NCI-H526 treated with DMSO at 0.1 percent for 48 hours (cell line): ENCODE measurements at places on chromosomes 12 and 14.

DNA sequence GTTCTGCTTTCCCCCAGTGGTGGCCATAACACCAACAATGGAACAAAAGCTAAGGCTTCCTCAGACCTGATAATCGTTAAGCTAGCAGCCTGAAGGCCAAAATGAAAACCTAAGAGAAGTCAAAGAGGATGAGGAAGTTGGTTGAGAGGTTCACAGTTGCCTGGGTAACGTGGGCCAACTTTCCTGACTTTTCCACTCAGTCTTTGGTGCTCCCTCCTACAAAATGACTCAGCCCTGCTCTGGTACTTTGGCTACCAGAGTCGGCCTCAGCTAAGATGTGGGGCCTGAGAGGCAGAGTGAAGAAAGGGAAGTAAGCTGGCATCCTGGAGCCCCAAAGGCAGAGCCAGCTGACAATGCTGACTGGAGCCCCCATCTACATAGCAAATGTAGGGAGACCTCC is 14.9 kb upstream of the FKBP11 start:
- no peak for DNase-seq

GRCh38 chr14:90118027-90118426 is 56.2 kb downstream of the KCNK13 start:
- DNase-seq: no peak

DNA sequence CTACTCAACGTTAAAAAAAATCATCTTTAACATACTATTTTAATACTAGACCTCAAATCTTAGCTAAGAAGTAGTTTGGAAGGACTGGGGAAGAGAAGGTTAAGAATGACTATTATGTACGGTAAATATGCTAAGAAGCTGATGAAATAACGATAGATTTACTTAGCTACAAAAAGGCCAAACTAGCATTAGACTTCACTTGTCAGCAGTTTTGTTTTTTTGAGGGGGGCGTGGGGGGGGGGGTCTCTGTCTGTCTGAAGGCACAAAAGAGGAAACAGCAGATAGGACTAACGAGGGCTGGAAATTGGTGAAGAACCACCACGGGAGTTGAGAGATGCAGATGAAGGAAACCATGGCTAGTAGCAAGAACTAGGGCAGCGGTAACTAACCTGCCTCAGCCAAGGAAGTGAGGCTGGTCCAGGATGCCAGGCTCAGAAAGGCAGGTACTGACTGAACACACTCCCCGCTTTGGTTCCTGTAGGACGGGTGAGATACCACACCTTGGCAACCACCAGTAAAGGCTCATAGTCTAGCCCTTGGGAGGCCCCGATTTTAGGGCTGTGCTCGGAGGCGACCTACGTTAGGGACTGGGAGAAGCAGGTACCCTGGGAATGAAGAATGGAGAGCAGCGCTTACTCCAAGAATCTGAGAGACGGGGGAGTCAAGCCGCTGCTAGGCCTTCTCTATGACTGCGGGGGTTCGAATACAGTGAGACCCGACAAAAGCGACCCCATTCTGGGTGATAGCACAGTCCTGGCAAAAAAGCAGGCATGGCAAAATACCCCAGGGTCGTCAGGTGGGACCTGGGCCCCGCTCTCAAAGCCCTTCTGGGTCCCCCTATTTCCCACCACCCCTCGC is 675 bp downstream of the NEDD8 start:
- no peak for DNase-seq

DNA sequence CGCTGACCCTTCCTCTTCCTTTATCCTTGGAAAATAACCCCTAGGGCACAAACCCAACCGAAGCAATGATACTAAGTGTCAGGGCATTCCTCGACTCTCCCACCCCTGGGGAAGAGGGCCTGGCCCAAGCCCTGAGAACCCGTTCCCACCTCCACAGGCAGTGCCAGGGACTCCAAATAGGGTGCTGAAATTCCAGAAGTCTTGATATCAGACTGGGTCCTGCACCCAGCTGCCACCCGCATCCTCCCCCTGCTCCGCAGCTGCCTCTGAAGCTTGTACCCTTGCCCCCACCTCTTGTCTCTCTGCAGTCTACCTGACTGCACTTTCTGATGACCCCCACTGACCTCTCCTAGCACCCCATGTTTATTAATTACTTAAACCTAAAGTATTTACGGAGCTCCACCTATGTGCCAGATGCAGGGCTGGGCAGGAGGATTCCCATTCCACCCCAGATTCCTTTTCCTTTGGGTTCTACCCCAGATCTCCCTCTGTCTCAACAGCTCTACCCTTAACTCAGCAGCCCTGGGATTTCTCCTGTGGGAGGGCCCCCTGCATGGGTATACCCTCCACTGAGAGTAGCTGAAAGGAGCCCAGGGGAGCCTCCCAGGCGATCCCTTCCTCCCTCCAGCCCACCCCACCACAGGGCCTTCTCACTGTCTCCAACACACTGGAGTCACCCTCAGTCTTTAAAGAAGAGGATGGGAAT is 4.1 kb upstream of the KRT18 start:
- DNase-seq: no peak

DNA sequence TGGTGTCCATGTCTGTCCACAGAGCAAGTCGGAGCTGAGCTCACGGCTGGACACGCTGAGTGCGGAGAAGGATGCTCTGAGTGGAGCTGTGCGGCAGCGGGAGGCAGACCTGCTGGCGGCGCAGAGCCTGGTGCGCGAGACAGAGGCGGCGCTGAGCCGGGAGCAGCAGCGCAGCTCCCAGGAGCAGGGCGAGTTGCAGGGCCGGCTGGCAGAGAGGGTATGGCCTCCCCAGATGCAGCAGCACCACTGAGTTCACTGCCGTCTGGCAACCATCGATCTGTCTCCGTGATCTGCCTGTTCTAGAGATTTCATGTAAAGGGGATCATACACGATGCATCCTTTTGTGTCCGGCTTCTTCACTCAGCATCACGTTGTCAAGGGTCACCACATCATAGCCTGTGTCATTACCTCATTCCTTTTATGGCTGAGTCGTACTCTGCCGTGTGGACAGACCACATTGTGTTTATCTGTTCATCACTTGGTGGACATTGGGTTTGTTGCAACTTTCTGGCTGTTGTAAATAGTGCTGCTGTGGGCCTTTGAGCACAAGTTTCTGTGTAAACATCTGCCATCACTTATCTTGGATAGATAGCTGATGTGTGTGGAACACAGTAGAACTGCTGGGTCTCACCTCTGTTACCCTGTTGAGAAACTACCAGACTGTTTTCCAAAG is 21.9 kb downstream of the HIP1R start:
- DNase-seq: no peak

DNA sequence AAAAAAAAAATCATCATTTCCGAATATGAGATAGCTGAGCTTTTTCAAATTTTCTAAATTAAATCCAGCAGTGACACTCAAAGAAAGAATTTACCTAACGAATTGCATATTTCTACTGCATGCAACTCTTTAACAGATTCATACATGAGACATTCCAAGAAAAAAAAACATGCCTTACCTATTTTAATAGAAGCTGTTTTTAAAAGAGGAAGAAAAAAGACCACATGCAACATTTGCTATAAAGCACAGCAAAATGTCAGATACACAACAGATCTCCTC is 18.5 kb downstream of the CORO1C start:
- no peak for DNase-seq

- DNase-seq: no peak
Observed at GRCh38 chr14:67833403-67833802, 13.8 kb downstream of the RAD51B start.

GRCh38 chr14:93525696-93526451 is 95.1 kb downstream of the UNC79 start:
- DNase-seq: no peak

GRCh38 chr14:99636487-99636886 is 8.4 kb upstream of the HHIPL1 start:
- no peak for DNase-seq

GRCh38 chr12:49368240-49368600 is 958 bp downstream of the SPATS2 start:
- DNase-seq: peak; percentile 45

DNA sequence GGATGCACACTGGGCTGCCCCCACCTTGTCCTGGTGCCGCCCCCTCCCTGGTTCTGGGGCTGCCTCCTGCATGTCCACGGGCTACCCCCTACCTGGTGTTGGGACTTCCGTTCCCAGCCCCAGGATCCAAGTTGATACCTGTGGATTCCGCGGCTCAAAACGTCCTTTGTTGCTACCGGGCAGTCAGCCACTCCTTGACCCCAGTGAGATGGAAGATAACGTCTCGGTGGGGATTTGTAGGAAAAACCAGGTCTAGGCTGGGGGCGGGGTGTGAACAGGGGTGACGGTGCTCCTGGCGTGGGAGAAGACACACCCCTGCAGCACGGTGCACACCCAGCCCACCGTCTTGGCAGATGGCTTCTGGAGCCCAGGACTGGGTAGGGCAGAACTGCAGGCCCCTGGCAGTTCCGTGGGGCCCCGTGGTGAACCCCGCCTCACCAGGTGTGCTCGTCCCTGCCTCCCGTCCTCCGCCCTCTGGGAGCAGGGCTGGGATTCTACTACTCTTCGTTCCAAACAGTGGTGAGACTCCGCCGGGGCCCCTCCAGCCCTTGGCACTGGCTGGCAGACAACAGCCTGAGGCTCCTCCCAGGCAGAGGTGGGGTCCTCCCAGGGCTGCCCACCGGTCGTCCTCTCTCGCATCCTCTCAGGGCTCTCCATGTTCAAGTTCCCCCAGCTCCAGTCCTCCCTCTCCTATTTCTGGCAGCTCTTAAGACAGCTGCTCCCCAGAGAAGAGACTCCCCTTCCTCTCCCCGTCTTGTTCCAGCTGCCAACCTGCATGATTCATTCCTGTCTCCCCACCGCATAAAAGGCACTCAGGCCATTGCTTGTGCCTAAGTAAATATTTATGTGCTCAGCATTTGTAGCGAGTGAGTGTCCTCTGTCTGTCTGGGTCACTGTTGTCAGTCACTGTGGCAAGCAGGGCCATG is 75.5 kb downstream of the FBXL14 start:
- DNase-seq: no peak

DNA sequence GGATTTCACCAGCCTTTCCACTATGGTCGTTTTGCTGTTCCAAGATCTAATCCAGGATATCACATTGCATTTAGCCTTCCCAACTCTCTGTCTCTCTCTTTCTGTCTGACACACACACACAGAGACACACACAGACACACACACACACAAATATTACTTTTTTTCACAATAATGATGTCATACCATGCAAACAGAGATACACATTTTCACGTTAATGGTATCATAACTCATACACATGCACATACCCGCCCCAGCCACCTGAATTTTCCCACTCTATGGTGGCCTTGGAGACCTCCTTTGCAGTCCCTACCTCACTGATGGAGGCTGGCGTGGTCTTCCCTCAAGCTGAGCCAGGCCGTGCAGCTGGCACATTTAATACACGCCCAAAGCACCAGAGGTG is 7.2 kb upstream of the MYL2 start:
- DNase-seq: no peak

- no peak for DNase-seq
Observed at GRCh38 chr12:121476477-121476876, 76.6 kb downstream of the RNF34 start.

DNA sequence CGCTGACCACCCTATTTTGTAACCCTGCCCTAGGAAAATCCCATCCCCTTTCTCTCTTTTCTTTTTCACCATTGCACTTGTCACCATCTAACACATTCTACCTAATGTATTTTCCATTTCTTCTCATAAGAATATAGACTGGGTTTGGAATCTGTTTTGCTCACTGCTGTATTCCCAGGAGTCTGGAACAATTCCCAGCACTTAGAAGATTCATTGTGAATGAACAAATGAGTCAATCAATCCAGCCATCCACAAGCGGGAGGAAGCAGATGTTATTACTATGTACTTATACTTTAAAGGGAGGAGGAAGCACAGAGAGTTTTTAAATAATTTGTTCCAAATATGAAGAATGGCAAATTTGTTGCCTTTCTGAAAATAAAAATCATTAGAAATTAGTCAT is 142.1 kb downstream of the KIF21A start:
- no peak for DNase-seq
